GM10248 (cell line): ENCODE measurements at places on chromosomes 12 and 14.

- peak; percentile 7 for DNase-seq
Observed at GRCh38 chr12:78888568-78888967, 24.0 kb downstream of the SYT1 start.

- DNase-seq: no peak
Observed at GRCh38 chr12:96265400-96265799, 71.2 kb downstream of the ELK3 start.

- no peak for DNase-seq
Observed at GRCh38 chr12:132513070-132513398, 23.1 kb downstream of the FBRSL1 start.

GRCh38 chr12:84791444-84791843 is 121.2 kb downstream of the SLC6A15 start:
- DNase-seq: no peak

DNA sequence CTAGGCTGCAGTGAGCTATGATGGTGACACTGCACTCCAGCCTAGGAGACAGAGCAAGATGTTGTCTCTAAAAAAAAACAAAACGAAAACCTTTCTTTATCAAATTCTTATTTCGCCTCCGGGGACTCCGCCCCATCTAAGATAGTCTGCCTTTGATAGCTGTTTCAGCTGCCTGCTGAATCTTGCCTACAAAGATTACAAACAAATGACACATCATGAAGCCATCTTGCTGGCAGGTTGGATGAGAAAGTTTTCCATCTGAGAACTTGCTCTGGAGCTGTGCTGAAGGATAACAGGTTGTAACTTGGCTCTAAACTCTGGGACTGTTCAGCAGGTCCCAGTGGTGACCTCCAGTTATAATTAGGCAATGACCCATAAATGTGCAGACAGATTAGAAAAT is 41.8 kb upstream of the AEBP2 start:
- no peak for DNase-seq

DNA sequence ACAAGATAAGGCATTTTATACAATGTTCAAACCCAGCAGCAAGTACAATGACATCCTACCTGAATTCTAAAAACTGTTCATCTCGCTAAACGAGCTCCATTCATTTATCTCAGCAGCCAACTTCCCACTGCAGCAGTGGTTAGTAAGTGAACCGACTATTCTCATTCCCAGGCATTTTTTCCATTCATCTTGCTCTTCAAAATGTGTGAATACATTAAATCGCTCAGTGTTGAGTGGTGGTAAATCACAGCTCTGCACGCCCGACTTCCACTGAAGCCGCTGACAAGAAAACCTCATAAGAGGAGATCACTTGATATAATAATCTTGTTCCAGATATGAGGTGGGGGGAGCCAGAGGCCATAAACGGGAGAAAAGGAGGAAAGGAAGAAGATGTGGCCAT is 746.2 kb upstream of the USP15 start:
- DNase-seq: no peak

DNA sequence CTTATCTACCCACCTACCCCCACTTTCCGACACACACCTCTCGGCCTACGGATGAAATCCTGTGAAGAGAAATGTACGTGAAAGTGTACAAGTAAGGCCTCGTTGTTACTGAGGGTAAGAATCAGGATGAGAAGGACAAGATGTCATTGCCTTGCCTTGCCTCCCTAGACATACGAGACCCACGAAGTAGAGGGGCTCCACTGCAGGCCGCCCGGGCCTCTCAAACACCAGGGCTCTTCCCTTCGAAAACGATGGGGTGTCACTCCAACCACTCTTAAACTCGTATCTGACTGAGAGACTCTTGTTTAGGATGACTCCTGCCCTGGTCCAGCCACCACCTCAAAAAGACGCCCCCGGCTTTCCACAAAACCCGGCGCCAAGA is 498 bp downstream of the RACGAP1 start:
- no peak for DNase-seq

GRCh38 chr12:89384050-89384758 is 31.9 kb upstream of the DUSP6 start:
- no peak for DNase-seq

DNA sequence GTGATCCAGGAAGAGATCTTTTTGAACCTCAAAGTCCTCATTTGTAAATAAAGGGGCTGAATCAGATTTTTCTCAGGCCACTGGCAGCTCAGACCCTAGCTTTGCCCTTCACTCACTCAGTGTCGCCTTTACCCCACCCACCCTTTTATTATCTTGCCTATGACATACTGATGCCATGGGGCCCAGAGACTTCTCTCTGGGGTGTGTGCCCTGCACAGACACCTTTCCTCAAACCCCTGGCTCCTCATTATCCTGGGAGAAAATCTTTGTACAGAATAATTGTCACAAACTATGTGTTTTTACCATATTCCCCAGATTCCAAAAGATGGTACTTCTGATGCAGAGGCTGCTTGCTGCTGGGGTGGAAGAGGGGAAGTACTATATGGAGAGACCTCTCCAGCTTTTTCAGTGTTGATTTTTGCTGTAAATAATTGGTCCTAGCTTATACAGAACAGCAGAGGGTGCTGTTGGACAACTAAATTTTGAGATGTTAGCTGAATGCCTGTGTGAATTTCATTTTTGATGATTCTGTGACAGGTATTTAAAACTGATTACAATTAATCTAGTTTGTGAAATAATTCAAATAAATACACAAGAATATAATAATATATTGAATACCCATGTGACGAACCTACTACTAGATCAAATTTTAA is 53.9 kb upstream of the DCD start:
- peak; percentile 42 for DNase-seq

DNA sequence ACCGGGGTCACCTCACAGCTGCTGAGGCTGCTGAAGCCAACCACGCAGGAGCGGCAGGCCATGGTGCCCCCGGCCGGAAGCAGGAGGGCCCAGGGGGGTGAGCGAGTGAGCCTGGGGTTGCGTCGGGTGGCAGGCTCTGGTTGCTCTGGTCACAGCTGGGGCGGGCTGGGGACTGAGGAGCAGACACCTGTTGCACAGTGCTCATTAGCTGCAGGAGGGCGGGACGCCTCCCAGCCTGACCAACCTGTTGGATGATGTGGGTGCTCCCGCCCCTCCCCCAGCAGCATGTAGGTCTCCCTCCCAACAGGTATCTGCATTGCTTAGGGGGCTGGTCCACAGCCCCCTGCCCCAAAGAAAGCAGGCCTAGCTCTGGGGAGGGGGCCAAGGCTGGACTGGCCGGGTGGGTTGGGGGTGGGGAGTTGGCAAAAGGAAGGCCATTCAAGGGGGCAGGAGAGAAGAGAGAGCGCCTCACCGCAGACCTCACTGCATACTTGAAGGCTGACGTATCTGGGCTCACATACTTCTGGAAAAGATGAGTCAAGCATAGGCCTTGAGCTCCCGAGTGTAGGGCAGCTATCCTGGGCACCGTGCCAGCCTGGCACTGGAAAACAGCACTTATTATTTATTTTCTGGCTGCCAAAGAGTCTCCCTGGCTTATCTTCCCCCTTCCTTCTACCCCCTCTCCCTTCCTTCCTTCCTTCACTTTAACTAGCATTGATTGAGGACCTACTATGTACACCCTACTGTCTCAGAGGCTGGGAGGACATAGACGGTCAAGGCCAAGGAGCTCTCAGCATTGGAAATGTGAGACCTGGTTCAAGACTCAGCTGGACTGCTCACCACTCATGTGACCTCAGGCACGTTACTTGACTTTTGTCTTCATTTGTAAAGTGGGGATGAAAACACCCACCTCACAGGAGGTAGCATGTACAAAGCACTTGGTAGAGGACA is at the start of gene KRT80:
TSS of gene KRT80 (minus strand) at position 174 of the 951 bp plus-strand sequence. CDS start at position 62, 112 bp downstream.
- DNase-seq: no peak

- DNase-seq: no peak
Observed at GRCh38 chr12:52535574-52535973, 15.4 kb upstream of the KRT5 start.

DNA sequence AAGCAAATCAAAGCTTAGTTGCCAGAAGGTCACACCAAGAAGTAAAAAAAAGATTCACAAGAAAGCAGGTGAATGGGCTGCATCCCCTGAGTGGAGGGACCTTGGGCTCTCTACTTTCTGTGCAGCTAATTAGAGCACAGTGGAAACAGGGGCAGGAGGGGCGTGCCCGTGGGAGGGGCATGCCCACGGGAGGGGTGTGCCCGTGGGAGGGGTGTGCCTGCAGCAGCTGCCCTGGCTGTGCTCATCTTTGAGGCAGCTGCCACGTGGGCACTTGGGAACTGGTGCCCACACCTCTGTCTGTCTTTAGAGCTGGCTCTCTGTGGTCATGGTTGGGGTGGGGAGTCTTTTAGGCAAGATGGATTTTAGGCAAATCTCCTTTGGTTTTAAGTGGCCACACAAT is 60.0 kb downstream of the EML1 start:
- no peak for DNase-seq

- peak; percentile 63 for DNase-seq
Observed at GRCh38 chr12:15526033-15526432, 203.7 kb downstream of the PTPRO start.

GRCh38 chr12:25241167-25242020 is 9.3 kb downstream of the KRAS start:
- peak; percentile 31 for DNase-seq

- DNase-seq: no peak
Observed at GRCh38 chr12:129339336-129339735, 486.1 kb downstream of the GLT1D1 start.

DNA sequence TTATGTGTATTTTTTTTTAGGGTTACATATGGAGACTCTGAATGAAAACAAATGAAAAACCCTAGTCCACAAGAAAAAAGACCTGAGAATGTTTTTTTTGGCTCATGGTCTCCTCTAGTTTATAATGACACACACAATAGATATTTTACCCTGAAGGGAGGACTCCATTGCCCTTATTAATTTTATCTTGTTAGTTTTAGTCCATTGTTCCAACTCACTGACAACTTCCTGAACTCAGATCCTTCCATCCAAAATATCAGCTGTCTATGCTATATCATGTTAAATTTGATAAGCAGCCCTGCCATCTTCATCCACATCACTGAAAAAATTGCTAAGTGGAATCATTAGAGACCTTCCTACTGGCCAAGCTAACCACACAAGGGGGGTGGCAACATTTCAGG is 232.1 kb downstream of the MON2 start:
- no peak for DNase-seq

GRCh38 chr12:46435625-46436024 is 63.1 kb upstream of the SLC38A2 start:
- no peak for DNase-seq

DNA sequence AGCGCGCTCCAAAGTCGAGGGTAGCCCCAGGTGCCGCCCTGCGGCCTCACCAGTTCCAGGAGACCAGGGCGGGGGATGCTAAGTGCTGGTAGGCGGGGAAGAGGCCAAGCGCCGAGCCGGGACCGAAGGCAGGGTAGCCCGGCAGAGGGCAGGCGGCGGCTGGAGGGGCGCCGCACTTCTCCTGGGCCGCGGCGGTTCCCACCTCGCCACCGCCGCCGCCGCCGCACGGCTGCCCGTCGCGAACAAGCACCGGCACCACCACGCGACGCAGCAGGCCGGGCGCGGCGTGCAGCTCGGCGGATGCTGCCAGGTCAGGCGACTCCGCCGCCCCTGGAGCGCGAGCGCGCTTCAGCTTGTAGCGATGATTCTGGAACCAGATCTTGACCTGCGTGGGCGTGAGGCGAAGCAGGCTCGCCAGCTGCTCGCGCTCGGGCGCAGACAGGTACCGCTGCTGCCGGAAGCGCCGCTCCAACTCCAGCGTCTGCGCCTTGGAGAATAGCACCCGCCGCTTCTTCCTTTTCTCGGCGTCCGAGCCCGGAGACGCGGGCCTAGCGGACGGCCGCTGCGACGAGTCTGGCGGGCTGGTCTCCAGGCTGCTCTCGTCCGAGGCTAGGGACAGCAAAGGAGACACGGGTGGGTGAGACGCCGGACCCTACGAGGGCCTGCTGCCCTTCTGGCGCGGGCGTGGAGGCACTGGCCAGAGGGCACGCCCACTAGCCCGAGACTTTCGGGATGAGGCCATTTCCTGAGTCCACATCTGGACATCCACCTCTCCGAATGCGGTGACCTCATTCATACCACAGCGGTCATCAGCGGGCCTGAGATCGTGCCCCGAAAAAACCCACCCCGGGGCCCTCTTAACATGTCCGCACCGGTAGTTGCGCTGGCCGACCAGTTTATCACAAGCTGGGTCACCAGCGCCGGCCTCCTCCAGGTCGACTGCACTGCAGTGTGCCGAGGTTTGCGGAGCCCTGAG is 1.3 kb downstream of the NKX2-8 start:
- DNase-seq: peak; percentile 30

- no peak for DNase-seq
Observed at GRCh38 chr14:99512571-99513182, 31.5 kb downstream of the CCNK start.

GRCh38 chr14:65934070-65934435 is 521.5 kb downstream of the FUT8 start:
- no peak for DNase-seq

- no peak for DNase-seq
Observed at GRCh38 chr12:1006255-1006654, 15.2 kb downstream of the ERC1 start.

DNA sequence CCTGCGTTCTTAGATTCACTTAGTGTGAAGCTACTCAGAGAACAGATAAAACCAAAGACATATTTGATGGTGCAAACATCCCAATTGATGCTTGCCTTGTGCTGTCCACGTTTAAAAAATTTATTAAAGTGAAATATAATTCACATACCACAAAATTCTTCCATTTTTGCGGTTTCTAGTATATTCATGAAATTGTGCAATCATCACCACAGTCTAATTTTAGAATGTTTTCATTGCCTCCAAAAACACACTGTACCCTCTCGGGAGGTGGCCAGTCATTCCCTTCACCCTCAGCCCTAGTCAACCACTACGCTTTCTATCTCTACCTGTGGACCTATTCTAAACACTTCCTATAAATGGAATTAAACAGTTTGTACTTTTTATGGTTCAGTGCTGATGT is 1109.2 kb downstream of the FLRT2 start:
- no peak for DNase-seq

GRCh38 chr12:42182394-42182793 is 37.7 kb upstream of the GXYLT1 start:
- no peak for DNase-seq

DNA sequence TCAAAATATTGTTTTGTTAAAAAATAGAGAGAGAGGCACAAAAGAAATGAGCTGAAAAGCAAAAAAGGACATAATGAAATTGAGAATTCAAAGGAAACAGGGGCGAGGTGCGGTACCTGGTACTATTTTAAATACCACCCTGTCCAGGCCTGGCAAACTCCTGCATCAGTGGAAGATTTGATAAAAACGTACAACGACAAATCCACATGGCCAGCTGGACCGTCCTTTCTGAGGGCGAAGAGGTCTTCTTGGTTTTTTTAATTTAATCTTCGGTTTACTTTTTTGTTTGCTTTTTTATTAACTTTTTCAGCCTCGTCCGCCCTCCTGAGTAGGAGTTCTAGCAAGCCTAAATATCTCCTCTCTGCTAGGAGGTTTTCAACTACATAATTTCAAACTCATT is 11.9 kb downstream of the BCL11B start:
- DNase-seq: no peak

- DNase-seq: no peak
Observed at GRCh38 chr14:87868920-87869319, 124.1 kb downstream of the GALC start.

DNA sequence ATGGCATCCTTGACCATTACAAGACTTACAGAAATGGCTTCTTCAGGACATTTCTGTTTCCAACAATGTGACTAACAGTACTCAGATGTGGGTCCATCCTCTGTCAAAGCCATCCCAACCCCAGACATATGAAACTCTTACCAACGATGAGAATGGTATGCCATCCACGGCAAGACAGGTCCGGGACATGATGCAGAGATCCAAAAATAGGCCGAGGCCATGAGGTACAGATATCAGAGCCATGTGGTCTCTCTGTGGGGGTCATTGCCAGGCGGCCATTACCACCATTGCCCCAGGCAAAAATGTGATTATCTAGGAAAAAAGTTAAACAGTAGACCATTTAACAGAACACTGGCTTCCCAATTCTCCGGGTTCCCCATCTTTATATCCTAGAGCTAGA is 27.5 kb downstream of the ZC2HC1C start:
- no peak for DNase-seq
